Tongue (tissue), 3 donors: ENCODE measurements at places on chromosomes 2 and 18.

DNA sequence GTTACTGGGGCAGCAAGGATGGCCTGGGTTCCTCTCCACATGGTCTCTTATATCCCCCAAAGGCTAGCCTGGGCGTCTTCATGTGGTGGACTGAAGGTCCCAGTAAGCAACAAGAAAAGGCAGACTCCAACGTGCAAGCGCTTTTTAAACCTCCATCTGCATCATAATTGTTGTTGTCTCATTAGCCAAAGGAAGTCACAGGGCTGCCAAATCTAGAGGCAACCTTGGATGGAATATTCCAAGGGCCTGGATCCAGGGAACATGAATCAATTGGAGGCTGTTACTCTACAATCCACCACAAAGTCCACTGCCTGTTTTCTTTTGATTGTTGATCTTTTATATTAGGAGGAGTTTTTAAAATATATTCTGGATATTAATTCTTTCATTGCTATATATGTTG is 118.8 kb downstream of the SH3RF3 start:
- no peak for DNase-seq

DNA sequence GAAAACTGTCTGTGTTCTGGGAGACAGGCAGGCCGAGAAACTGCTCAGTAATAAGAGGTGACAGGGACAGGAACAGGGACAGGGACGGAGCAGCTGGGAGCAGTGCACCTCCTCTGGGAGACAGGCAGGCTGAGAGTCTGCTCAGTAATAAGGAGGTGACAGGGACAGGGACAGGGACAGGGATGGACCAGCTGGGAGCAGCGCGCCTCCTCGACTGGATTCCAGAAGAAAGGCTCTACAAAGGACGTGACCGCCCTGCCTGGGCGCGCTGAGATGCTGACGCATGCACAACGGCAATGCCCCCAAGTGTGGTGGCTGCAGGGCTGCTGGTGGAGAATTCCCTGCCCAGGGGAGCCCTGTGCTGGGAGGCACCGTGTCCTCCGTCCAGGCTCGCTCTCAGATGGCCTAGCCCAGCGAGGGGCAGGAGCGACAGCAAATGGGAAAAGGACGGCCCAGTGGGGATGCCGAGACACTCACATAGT is 44.2 kb upstream of the PXDN start:
- no peak for DNase-seq

GRCh38 chr2:8520791-8521344 is 161.0 kb upstream of the ID2 start:
- DNase-seq = no peak

- DNase-seq = no peak
Measured at GRCh38 chr18:1011349-1011748, 106.7 kb downstream of the ADCYAP1 start.

- peak; percentile 17 for DNase-seq
Measured at GRCh38 chr2:121748202-121748601, 7.2 kb upstream of the TSN start.

GRCh38 chr2:234565842-234566619 is 69.2 kb upstream of the ARL4C start:
- DNase-seq = no peak

DNA sequence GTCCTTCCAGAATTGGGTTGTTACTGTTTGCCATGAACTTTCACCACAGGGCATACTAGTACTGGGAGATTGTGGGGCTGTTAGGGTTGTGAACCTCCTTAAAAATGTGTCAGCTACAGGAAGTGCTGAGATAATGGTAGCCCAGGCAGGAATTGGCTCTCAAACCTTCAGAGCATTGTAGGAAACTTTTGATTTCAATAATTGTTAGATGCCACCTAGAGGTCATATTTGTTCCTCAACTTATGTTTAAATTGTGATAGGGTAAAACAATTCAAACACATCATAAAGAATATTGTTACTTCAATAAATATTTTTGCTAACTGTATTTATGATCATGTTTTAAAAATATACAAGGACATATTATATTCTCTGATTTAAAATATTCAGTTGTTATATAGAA is 594.6 kb downstream of the ADCYAP1 start:
- DNase-seq = no peak

GRCh38 chr2:221205103-221205673 is 366.9 kb downstream of the EPHA4 start:
- no peak for DNase-seq

DNA sequence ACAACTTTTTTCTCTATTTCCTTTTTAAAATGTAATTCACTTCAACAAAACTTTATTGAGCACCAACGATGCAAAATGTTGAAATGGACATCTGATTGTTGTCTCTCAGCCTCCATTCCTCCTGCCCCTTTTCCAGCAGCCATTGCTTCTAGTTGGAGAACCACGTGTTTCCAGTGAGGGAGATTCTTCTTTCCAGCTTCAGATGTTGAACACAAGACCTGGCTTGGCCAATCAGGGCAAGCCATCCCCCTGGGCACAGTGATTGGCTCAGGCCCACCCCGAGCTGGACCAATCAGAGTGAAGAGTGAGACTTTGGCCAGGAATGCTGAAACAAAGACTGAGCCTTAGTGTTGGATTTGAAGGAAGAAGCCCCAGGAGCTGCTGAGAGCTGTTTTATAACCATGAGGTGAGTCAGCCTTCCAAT is 59.0 kb downstream of the E2F6 start:
- DNase-seq = peak; percentile 62

GRCh38 chr2:156756516-156756915 is 320.3 kb downstream of the GPD2 start:
- no peak for DNase-seq
